HL-60 (cell line): ENCODE measurements at places on chromosomes 11 and 22.

DNA sequence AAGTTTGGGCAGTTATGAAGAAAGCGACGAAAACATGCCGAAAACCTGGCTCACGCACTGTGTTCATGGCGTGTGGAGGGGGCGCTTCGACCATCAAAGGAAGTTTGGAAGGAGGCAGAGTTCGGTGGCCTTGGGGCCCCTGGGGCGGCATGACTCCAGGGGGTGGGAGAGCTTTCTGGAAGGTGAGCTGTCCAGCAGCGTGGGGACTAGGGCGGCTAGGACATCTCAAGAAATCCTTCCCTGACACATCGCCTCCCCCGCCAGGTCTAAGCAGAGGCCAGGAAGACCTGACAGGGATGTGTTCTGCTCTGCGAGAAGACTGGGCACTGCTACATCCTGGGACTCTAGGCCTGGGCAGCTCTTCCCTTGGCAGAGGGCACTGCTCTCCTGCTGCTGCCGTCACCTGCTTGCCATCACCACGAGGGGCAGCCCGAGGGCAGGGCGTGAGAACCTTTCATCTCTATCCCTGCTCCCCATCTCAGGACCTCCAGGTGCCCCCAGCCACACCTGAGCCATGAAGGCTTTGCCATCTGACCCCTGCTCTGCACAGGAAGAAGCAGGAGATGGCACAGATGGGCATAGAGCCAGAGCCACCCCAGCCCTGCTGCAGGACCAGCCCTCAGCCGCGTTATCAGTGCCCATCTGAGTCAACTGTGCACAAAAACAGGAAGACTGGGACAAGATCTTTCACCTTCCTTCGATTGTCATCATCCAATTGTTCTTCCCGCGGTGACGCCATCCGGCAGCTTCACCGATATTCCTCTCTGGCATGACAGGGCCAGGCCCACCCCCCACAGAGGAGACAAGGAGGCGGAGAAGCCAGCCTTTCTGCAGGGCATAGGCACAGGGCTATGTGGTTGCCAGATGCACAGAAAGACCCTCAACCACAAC, 12.7 kb downstream of the LINC01488 start:
- no peak for DNase-seq

DNA sequence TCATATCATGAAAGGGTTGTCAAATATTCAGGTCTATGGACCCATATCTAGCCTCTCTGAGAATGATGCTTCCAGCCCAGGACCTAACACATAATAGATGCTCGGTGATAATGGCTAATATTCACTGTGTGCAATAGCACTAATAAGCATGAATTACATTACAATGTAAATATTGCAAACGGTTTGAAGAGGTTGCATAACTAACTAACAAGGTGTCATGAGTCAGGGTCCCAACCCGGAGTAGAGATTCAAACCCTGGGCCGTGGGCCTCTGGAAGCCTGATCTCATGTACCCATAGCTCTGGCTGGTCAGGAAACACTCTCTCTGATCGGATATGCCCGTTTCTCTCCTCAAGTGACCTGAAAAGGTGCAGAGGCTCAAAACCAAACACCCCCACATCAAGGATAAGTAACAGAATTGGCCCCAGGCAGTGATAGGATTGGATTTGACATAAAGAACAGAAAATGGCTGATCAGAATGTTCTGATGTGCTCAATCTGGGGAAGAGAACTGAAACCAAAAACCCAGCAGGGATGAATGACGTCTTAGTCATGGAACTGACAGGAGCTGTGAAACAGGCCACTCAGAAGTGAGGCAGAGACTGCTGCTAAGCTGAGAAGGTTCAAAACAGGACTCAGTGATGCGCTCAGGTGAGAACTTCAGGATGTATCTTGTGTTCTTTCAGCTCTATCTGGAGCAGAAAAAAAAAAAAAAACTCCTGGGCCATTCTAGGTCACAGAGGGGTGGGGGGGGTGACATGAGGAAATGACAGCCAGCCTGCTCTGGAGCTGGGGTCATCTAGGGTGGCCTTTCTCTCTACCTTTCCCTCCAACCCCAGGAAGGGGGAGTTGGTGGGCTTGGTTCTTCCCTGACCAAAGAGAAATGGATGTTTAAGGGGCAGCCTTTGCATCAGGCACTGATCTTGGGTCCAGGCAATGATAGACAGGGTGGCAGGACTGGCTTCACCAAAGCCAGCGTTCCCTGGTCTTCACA, 6.6 kb upstream of the KCTD17 start:
- DNase-seq = no peak

- no peak for DNase-seq
Observed at GRCh38 chr22:25876871-25877270, 134.9 kb downstream of the MYO18B start.

DNA sequence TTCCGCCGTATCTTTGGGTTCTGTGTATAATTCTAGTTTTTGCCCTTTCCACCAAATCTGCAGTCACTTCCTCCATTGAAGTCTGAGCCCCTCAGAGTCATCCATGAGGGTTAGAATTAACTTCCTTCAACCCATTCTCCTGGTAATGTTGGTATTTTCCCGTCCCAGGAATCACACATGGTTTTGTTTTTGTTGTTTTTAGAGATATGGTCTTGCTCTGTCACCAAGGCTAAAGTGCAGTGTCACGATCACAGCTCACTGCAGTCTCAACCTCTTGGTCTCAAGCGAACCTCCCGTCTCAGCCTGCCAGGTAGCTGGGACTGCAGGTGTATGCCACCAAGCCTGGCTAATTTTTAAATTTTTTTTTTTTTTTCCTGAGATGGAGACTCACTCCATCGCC, 18.7 kb downstream of the ZBED4 start:
- no peak for DNase-seq

DNA sequence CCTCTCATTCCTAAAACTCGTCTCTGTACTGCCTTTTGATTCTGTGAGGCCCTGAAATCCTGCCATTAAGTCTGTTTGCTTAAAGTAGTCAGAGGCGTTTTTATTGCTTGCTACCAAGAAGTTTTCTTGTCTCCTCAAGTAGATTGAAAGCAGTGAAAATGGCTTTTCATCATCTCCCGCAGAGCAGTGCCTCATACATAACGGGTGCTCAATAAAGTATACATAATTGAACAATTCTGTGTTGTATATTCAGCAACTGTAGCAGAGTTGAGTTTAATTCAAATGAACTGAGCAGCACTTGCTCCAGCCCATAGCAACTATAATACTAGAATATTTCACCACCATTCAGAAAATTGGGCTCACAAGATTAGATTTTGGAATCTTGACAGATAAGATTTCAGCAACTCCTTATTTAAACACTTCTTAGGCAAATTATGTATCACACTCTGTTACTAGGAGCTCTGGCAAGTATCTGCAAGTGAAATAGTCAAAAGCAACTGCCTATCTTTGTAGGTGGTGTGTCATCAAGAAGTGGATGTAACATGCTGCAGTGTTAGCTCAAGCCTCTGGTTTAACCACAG, 20.0 kb downstream of the FIBIN start:
- DNase-seq = no peak

DNA sequence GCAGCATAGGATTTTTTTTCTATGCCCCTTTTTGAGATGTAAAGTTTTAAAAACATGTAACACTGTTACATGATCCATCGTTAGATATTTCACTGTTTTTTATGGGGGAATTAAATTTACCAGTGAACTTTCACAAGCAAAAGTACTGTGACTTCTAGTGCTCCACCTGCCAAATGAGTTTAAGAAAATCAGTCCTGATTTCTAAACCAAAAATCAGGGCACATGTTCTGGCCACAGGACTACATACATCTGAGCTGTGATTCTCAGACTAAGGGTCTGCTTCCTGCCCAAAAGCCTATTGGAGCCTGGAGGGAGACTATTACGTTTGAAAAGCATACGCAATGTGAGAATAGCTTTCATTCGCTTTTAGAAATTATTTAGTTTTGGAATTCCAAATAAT, 22.5 kb downstream of the TMPRSS13 start:
- DNase-seq = no peak

- no peak for DNase-seq
Observed at GRCh38 chr22:29080106-29080975, 7.5 kb downstream of the KREMEN1 start.

GRCh38 chr11:33959855-33960400, 68.1 kb upstream of the LMO2 start:
- DNase-seq = peak; percentile 22

DNA sequence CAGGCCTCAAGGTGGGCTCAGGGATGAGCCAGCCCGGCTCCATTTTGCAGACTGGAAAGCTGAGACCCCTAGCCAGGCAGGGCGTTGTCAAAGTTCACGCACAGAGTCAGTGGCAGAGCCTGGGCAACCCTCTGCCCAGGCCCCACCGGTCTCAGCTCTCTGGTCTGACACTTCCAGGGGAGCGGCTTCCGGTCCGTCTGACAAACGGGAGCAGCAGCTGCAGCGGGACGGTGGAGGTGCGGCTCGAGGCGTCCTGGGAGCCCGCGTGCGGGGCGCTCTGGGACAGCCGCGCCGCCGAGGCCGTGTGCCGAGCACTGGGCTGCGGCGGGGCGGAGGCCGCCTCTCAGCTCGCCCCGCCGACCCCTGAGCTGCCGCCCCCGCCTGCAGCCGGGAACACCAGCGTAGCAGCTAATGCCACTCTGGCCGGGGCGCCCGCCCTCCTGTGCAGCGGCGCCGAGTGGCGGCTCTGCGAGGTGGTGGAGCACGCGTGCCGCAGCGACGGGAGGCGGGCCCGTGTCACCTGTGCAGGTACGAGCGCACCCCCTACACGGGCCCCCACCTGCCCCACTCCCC, 36.0 kb downstream of the CD6 start:
- no peak for DNase-seq

DNA sequence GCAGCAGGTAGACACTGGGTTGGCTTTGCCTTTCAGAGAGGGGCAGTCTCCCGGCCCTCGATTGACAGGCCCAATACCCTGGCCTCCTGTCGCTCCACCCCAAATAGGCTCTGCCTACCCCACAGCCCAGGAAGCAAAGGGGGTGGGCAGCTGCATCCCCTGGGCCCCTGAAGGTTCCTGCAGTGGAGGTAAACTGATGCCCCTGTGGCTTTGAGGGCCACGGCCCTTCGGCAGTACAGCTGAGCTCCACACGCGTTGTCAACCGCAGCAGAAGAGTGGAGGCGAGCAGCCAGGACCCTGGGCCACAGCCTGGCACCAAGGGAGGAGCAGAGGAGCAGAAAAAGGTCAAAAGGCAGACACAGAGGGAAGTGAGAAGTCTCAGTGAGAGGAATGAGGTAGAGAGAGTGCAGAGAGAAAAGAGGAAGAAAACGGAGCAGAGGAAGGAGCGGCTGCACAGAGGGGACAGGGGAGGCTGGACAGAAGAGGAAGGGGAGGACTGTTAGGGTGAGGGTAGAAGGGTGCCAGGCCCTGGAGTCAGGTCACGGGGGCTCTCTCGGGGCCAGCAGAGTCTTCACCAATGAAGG, 64.0 kb downstream of the SLC22A12 start:
- DNase-seq = peak; percentile 57

DNA sequence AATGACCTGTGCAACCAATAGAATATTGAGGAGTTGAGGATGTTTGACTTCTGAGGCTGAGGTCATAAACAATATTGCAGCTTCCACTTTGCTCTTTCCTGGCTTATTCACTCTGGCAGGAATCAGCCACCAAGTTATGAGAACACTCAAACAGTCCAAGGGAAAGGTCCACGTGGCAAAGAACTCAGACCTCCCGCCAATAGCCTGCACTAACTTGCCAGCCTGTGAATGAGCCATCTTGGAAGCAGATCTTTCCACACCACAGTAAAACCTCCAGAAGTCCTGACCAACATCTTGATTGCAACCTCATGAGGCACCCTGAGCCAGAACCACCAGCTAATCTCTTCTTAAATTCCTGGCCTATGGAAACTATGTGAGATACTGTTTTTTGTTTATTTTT, 22.7 kb upstream of the PICALM start:
- DNase-seq = no peak

- peak; percentile 78 for DNase-seq
Observed at GRCh38 chr22:45228401-45228754, 12.3 kb downstream of the KIAA0930 start.

- no peak for DNase-seq
Observed at GRCh38 chr11:74948546-74948897, 369 bp downstream of the XRRA1 start.

- DNase-seq = no peak
Observed at GRCh38 chr11:114121804-114122504, 62.4 kb downstream of the ZBTB16 start.
